ENCODE measurements at places on chromosomes 6 and 20. TPM values are rescaled to one million over a fixed set of nuclear protein-coding genes. Genes with fewer than 3 reads are reported as not detected.

Gene RNF144B
- total RNA-seq, result 8.0 TPM

Gene HTR1E
- total RNA-seq, result not detected

Gene LCA5
- 5.5 TPM for total RNA-seq

Gene CST7
- total RNA-seq, result 1.4 TPM

Gene ADTRP
- total RNA-seq, result 91.9 TPM

Gene SERPINB1
- 66.7 TPM for total RNA-seq

Gene ATXN1
- 30.4 TPM for total RNA-seq

Gene SLC22A16
- 0.46 TPM for total RNA-seq

Gene AGER
- 8.1 TPM for total RNA-seq

Gene VNN1
- 0.82 TPM for total RNA-seq

Data from mucosa of descending colon (tissue), 3 donors.